Osteoblast (primary cell): ENCODE measurements at places on chromosomes 5 and 9.

DNA sequence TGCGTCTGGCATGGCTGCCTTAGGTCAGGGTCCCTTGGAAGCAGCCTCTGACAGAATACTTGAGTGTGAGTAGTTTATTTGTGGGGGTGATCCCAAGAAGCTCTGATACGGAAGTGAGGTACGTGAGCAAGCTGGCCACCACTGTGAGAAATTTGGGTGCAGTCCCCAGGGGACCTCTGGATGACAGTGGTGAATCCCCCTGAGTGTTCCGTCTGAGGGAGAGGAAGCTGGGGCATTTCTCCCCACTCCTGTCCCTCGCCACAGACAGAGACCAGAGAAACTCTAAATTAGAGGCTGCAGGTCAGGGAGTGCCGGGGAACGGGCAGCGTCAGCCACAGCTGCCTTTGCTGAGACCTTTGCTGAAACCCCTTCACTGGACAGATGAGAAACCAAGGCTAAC is 155.9 kb upstream of the COL5A1 start:
- no peak for DNase-seq

DNA sequence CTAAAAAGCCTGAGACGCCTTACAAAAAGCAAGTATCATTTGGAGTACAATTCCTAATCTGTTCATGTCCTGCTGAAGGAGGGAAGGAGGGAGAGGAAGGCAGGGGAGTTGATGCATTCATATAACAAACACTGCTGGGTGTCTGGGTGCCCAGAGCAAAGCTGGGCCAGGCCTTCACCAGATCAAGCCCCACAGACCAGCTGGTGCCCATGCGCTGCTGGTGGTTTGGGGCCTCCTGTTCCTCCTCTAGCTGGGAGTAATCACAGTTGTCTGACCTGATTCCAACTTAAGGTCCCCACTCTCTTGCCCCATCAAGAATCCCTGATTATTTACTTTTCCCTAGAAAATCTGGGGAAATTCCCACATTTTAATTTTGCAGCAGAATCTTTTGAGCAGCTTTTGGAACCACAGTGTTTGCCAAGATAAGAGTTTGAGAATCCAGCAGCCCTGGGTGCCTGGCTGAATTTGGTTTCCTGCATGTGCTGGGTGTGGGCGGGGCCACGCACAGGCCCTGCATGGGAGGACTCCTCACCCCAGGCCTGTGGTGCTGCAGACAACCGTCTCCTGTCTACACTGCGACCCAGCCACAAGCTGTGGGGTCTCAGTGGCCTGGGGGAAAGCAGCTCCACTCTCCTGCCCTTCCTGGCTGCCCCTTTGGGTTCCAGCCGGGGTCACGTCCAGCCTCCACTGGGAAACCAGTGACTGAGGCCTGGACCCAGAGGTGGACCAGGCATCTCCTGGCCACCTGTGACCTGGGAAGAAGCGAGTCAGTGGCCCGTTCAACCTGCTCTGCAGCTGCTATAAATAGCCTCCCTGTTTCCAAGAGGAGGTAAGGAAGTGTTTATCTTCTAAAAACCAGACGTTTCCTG is 47.5 kb downstream of the NEURL1B start:
- DNase-seq = peak; percentile 78

- no peak for DNase-seq
These were observed 80.3 kb upstream of the FAM169A start for GRCh38 chr5:74946471-74946870.

- peak; percentile 54 for DNase-seq
These were observed 42.9 kb downstream of the ZNF474 start for GRCh38 chr5:122172207-122172606.

DNA sequence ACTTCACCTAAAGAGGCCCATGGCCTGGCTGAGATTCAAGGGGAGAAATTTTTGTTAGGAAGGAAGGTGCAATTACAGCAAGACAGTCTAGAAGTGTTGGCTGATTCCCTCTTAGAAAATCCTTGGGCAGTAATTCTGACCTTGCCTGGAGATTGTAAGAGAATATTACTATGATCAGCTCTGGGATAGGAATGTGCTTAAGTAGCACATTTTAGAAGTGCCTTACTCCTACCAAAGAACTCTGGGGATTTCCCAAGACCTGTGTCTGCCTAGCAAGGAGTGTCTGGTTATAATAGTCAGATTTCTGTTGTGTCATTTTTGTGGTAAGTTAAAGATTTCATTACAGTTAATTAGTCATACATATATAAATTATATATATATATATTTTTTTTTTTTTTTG is 52.3 kb downstream of the NLN start:
- peak; percentile 48 for DNase-seq

GRCh38 chr5:17037751-17038150 is 101.7 kb upstream of the MYO10 start:
- DNase-seq = no peak

- DNase-seq = no peak
These were observed 1.7 kb downstream of the MSX2 start for GRCh38 chr5:174725991-174726601.

- DNase-seq = no peak
These were observed 46.1 kb upstream of the MAMDC2 start for GRCh38 chr9:69997524-69997923.

DNA sequence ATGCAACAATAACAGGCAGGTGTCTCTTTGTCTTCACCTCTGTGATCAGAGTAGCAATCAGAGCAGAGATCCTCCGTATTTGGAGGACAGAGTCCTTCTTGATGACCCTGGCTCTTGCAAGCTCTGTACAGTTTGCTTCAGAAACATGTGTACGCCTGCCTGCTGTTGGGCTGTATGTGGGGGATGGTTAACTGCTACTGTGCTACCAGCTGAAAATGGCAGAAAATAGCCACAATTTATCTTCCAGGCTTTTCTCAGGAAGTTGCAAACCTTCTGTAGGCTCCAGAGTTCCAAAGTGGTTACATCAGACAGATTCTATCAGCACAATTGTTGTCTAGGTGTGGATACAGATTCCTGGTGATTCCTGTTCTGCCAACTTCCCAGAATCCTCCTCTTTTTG is 35.5 kb downstream of the DDX46 start:
- DNase-seq = no peak

DNA sequence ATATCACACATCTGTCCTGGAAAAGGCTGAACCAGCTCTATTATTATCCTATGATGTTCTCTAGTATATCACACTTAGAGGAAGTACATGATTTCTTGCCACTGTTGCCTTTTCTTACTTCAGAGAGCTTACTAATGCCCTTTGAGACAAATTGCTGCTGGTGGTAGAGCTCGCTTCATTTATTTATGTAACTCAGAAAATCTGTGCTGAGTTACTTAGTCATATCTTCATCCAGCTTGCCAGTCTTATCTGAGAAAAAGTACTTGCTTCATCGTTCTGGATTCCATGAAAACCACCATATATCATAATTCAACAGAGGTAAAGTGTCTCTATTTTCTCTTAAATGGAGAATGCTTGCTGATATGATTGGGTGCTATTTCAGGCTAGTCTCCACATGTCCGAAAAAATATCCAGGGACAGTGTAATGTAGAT is 26.6 kb downstream of the PTPDC1 start:
- peak; percentile 88 for DNase-seq

DNA sequence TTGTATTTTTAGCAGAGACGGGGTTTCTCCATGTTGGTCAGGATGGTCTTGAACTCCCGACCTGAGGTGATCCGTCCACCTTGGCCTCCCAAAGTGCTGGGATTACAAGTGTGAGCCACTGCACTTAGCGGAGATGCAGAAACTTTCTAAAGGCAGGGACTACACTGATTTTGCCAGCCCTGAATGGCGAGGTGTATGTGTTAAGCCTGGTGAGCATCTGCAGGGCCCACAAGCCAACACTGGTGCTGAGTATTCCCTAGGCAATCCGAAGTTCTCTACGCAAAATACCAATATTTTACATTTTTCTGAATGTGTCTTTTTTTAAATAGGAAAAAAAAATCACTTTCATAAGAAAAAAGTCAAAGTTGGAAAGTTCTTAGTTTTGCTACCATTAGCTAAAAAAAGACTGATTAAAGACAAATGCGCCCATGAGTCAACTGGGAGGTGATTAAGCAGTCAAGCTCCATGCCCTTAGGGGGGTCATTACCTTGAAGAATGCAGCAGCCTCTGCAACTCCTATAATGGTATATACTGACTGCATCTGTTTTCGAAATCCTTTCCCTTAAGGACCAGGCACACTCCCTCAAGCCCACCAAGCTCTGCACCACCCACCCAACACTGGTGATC is 502.8 kb downstream of the BNC2 start:
- DNase-seq = no peak

- no peak for DNase-seq
These were observed 660.3 kb downstream of the TLR4 start for GRCh38 chr9:118364266-118365106.

DNA sequence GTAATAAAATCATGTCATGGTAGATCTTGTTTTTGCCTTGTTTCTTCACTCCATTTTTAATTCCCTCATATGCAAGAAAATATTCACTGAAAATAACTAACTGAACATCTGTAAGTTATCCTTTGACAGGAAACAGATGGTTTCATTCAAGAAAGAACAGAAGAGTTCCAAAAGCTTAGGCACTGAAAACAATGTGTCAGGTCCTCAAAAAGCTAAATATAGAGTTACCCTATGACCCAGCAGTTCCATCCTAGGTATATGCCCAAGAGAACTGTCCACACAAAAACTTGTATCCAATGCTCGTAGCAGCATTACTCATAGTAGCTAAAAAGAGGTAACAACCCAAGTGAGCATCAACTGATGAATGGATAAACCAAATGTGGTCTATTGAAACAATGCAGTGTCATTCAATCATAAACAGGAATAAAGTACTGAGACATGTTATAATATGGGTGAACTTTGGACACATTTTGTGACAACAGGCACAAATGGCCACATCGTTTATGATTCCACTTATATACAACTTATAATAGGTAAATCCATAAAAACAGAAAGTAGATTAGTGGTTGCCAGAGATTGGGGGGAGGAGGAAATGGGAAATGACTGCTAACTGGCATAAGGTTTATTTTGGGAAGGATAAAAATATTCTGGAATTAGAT is 231.0 kb downstream of the FRMD3 start:
- DNase-seq = no peak

DNA sequence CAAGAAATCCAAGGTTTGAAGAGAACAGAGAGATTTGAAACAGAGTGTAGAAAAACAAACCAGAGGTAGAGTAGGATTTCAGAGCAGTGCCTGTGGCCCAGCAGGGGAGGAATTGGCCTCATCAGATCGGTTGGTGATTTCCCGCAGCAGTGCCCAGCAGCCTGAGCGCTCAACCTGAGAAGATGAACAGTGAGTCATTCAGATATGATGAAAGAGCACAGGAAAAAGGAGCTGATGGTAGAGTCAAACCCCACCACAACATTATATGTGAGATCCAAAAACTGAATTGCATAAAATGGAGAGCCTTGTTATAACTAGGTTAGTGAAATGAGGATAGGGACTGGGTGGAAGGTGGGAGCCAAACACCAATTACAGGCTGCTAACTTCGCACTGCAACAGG is 248.9 kb downstream of the PIK3R1 start:
- no peak for DNase-seq

DNA sequence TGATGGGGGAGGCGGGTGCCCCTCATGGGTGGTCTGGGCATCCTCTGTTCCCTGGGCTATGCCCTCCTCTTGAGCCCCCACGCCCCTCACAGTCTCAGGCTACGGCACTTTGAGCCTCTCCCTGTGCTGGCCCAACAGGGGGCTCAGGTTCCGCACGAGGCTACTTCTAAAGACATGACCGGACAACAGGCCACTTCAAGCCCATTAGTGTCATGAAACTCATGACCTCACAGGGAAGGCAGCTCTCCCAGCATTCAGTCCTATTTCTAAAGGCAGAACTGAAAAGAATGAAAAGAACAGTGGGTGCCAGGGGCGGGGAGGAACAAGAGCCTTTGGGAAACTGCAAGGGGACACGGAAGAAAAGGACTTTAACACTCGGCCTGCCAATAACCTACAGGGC is 45.0 kb downstream of the COL23A1 start:
- DNase-seq = no peak

DNA sequence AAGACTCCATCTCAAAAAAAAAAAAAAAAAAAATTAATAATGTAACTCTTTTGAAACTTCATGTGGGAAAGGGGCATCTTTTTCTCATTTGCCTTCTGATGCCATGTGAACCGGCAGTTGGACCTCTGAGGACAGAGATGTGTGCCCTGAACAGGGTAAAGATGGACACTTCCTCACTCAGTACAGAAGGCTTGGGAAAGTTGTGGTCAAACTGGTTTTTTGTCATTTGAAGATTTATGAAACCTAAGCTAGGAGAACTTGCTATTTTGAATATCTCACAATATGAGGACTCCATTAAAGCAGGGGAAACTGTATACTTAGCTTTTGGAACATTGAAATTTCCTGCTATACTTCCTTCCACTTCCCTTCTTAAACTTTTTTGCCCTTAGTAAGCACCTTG is 147.5 kb upstream of the ALDH1B1 start:
- DNase-seq = peak; percentile 47

DNA sequence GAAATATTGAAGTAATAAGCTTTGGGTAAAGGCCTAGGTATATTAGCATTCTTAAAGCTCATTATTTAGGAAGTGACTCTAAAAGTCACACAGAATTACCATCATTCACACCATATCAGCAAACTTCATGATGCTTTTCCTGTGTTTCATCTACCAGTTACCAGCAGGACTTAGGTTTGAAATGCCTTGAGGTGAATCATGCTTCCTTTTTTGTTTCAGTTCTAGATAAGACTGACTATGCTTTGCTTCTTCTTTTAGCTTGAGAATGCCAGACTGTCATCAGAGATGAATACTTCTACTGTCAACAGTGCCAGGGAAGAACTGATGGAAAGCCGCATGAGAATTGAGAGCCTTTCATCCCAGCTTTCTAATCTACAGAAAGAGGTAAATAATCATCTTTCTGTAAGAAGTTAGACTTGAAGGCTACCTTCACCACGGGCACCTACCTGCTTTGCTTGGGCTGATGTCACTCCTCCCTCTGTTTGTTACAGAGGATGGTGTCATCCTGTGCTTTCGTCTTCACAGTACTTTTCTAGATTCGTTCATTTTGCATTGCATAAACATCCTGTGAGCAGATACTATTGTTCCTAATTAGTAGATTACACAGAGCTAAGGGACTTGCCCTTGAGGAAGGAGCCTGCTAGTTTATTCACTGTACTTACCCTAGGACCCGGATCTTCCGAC is 34.7 kb downstream of the LMNB1 start:
- peak; percentile 1 for DNase-seq

- DNase-seq = no peak
These were observed 501.6 kb downstream of the DTWD2 start for GRCh38 chr5:118486647-118487225.
